NCI-H1694 (cell line): ENCODE measurements at places on chromosomes 16 and 17.

DNA sequence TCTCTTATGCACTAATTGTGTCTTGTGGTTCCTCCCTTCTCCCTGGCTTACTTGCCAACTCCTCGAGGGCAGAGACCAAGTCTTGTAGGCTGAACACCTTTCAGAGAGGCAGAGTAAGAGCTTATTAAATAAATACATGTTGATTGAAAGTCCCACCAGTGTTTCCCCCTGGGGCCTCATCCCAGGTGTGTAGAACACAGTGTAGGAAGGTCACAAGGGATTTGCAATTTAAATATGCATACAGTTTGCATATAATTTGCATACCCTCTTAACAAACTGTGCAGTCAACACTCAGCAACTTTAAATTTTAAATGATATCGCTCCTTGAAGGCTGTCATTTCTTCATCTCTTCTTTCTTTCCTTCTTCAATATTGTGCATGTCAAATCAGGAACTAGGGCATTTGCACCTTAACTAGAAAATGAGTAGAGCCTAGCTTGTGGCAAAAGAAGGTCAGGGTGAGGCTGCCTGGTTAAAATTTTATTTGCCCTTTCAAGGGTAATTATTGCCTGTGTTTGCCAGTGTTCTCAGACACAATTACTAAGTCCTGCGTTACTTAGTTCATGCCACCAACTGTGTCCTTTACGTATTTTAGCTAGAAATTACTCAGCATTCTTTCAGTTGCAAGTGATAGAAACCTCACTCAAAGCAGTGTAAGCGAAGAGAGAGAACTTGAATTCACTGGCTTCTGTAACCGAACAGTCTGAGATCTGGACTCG is 465.7 kb downstream of the HAPSTR1 start:
- no peak for DNase-seq

GRCh38 chr16:10978871-10979446 is 34.6 kb downstream of the CLEC16A start:
- DNase-seq = no peak

- DNase-seq = no peak
Observed at GRCh38 chr16:81880816-81881215, 101.7 kb downstream of the PLCG2 start.

DNA sequence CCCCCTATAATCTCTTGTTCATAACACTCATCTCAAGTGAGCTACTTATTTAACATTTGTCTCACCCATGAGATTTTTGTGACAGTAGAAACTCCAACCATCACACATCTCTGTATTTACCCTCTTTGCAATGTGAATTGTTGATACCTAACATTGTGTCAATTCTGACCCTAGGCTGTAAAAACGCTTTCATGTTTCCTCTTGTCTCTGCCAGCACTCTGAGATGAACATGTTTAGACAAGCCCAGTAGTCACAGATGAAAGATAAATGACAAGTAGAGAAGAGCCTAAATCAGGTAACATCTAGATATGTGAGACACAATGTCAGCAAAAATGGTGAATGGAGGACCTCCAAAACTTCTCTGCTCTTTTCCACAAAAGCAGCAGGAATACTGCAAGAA is 1254.5 kb upstream of the GOT2 start:
- no peak for DNase-seq

DNA sequence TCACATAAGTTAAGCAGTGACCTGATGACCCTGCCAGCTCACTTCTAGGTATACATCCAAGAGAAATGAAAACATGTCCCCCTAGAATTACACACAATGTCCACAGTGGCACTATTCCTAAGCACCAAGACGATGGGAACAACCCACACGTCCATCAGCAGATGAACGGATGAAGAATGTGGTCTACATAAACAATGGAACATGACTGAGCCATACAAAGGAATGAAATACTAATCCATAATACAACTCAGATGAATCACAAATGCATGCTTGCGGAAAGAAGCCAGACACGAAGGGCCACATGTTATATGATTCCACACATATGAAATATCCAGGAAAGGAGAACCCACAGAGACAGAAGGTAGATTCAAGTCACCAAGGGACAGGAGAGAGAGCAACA is 17.4 kb downstream of the USP22 start:
- no peak for DNase-seq

GRCh38 chr17:21278450-21279197 is 5.9 kb upstream of the MAP2K3 start:
- DNase-seq = no peak

DNA sequence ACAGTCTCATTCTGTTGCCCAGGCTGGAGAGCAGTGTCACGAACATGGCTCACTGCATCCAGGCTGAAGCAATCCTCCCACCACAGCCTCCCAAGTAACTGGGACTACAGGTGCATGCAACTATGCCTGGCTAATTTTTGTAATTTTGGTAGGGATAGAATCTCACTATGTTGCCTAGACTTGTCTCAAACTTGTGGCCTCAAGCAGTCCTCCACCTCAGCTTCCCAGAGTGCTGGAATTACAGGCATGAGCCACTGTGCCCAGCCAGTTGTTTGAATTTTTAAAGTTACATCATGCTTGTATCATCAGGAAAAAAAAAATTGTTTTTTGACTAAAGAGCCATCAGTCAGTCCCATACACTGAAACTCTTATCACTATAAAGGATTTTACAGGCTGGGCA is 17.1 kb upstream of the VPS4A start:
- no peak for DNase-seq

- DNase-seq = no peak
Observed at GRCh38 chr17:81231121-81231645, 7.7 kb downstream of the TEPSIN start.

DNA sequence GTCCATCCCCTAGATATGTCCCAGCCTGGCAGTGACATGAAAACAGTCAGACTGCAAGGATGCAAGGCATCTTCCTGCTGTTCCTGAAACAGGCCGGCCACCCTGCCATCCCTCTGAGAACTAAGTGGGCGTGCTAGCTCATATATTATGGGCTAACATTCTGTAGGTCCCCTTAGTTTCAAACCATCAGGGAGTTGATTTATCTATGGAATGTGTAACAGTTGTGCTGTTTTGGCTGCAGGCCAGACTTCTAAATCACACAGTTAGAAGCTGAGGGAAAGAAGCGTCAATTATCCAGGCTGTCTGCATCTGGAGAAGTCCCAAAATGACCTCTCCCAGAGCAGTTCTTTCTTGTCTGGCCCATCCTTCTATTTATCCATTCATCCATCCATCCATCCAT is 102.7 kb upstream of the DNAH9 start:
- DNase-seq = no peak

GRCh38 chr16:14344292-14344691 is 273.2 kb downstream of the MRTFB start:
- DNase-seq = no peak

DNA sequence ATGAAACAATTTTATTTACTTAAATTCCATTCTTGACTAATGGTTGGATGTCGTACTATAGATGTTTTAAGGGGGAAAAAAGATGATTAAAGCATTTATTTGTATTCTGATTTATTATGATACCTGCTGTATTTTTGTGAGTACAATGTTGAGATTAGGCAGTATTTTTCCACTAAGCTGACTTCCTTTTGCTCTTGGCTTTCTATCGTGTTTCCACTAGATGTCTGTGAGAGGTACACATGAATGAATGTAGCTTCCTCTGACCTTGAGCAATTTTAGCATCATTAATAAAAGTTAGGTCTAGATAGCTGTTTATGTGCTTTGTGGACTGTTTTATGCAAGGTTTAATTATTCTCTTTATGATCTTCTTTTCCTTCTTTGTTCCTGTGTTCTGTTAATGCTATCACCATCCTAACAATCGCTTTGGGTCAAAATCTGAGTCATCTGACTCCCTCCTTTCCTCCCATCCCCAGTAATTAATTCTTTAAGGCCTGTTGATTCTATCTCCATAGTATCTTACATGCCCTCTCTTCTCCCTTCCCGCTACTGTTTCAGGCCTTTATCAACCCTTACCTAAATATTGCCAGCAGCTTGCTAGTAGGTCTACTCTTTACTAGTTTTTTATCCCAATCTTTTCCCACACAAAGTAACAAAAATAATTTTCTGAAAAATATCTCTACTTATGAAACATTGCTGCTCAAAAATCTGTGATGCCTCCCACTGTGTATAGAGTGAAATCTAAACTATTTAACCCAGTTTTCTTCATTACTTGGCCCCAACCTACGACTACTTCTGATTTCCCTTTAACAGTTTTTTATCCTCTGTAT is 76.0 kb downstream of the VMP1 start:
- DNase-seq = no peak

GRCh38 chr16:3088925-3089716 is 10.0 kb downstream of the ZSCAN10 start:
- no peak for DNase-seq

- DNase-seq = no peak
Observed at GRCh38 chr16:17295948-17296347, 174.8 kb downstream of the XYLT1 start.

DNA sequence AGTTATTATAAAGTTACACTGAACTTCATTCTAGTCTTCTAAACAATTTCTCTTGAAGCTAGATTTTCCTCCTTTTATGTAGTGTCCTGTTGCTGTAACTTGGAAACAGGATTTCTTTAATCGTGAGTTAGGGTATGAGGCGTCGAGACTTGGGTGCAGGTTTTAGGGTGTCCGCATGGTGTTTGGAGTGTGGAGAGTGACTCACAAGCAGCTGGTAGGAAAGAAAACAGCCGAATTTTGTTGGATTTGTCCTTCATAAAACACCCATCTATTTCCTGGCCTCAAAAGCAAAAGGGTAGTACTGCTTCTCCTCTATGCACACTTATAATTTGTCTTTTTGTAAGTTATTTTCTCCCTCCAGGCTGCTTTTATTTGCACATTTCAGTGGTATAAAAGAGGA is 1.6 kb downstream of the RPTOR start:
- no peak for DNase-seq

DNA sequence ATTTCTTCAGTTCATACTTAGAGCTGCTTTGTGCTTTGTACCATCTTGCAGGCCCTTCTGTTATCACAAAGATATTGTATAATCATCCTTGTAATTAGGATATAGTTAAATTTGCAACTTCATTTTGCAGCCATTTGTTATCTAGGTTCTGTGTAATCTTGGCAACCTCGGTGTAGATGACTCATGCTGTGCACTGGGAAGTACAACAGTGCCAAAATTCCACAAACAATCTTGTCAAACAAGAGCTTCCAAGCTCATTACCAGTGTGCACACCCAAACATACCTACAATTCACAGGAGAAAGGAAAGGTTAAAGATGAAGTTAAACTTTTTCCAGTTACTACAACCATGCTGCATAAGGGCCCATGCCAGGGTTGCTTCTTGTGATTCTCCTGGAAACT is 1231.8 kb downstream of the CDH11 start:
- DNase-seq = peak; percentile 7

DNA sequence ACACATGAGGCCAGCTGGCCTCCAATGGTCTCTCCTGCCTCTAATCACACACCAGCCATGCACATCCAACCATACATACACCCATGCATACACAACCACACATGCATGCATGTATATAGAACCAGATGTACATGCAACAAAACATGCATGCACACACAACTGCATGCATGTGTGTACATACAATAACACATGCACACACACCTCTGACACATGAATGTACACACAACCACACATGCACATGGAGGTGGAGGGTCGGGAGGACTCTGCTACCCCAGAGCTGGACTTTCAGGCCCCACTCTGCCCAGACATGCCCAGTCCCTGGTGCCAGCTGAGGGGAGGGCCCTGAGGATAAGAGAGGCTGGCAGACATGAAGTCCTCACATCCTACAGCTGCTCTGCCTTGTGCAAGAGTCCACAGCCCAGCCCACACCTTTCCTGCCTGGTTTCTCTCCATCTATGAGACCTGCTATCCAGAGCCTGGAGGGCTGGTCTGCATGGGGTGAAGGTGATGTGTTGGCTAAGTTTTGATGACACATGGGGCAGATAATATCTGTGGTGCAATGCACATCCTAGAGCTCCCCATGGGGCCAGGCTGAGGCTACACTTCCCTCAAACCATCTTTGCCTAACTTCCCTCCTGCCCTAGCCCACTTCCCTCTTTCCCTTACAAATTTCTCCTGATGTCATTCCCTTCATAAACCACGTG is 50.9 kb upstream of the SDK2 start:
- no peak for DNase-seq

DNA sequence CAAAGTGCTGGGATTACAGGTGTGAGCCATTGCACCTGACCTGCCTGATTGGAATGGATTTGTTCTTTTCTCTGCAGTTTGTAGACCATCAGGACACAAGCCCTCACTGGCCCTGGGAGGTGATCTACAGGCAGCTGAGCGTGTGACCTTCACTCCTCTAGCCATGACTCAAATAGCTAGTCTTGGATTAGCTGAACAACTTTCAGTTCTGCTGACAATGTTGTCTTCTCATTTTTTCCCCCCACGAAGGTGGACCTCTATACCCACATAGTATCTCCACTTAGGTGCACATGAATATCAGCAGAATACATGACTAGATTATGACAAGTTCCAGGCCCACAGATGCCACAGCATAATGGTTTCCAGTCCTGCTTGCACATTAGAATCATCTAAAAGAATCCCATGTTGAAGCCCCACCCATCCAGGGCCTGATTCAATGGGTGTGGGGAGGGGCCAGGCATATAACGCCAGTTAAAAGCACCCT is 36.8 kb downstream of the HS3ST3B1 start:
- no peak for DNase-seq

GRCh38 chr17:76532072-76532651 is 5.3 kb downstream of the CYGB start:
- DNase-seq = no peak

DNA sequence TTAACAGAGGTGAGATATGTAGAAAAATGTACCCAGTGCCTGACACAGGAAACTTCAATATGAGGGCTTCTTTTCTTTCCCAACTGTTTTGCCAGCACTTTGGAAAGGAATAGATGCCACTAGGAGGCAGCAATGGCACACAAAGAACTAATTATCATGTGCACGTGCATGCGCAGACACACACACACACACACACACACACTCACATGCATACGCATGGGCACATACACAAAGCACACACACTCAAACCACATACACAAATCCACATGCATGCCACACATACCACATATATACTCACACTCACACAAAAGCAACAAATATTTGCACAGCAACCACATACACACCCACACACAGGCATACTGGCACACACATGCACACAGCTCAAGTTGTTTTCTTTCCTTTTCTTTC is 8.8 kb upstream of the CEP112 start:
- DNase-seq = no peak

GRCh38 chr16:57826706-57827625 is 24.7 kb upstream of the KIFC3 start:
- peak; percentile 22 for DNase-seq

GRCh38 chr17:36468903-36469635 is 17.4 kb upstream of the ZNHIT3 start:
- DNase-seq = no peak

DNA sequence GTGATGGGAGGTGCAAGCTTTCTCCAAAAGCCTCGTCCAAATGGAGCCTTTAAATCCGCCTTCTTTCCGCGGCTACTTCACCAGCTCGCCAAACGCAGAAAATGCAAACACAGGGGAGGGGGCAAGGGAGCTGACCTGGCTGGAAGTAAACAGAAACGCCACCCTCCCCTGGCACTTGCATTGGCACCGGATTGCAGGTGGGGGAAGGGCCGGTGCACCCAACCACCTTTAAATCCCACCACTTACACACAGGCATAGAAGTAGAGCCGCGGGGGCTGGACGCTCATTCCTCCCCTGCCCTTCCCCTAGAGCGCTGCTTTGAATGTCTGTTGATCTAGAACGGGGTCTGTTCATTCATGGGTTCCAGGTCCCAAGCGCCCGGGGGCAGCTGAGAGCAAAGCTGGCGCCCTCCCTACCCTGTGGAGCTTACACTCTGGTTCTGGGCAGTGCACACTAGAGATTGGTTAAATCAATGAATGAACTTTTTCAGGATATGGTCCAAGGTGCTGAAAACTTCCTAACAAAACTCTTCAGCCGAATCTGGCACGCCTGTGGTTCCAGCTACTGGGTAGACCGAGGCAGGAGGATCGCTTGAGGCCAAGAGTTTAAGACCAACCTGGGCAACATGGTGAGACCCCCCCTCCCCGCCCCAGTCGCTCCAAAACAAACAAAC is 920 bp upstream of the ZCCHC14 start:
- no peak for DNase-seq
